ENCODE measurements at places on chromosomes 1 and 21.

DNA sequence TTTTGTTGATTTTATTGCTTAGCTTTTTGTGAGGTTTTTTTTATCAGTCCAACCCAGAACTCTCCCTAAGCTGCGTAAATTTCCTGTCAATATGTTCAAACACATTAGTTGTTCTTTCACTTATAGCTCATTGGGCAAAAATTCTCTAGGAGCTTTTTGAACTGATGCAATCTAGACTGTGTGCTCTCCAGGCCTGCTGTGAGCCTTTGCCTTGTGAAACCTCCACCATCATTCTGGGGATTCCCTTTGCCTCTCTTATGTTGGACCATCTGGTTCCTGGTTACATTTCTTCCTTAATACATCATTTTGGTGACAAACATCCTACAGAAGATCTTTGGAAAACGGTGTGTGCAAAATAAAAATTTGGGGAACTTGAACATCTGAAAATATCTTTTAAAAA, 247.2 kb downstream of the LRRC7 start:
- no peak for DNase-seq

GRCh38 chr1:193479187-193479586, 292.8 kb upstream of the B3GALT2 start:
- peak; percentile 28 for DNase-seq

DNA sequence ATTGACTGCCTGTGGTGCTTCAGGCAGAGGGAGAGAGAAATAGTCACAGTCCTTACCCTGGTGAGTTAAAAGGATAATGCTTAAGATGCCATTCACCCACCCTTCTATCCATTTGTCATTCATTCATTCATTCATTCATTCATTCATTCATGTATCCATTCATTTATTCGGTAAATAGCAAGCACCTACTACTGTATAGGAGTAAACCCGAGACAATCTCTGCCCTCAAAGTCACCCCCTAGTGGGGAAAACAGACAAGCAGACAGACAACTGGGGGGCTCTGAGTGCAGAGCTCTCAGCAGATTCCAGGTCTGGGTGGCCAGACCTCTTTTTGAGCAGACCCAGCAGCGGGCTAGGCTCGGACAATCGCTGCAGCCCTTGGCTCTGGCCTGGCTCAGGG, 14.1 kb upstream of the ACTL8 start:
- no peak for DNase-seq

GRCh38 chr1:43978264-43978550, 803 bp upstream of the B4GALT2 start:
- DNase-seq: no peak

- DNase-seq: no peak
Measured at GRCh38 chr1:234169161-234169849, 204.0 kb upstream of the COA6 start.

DNA sequence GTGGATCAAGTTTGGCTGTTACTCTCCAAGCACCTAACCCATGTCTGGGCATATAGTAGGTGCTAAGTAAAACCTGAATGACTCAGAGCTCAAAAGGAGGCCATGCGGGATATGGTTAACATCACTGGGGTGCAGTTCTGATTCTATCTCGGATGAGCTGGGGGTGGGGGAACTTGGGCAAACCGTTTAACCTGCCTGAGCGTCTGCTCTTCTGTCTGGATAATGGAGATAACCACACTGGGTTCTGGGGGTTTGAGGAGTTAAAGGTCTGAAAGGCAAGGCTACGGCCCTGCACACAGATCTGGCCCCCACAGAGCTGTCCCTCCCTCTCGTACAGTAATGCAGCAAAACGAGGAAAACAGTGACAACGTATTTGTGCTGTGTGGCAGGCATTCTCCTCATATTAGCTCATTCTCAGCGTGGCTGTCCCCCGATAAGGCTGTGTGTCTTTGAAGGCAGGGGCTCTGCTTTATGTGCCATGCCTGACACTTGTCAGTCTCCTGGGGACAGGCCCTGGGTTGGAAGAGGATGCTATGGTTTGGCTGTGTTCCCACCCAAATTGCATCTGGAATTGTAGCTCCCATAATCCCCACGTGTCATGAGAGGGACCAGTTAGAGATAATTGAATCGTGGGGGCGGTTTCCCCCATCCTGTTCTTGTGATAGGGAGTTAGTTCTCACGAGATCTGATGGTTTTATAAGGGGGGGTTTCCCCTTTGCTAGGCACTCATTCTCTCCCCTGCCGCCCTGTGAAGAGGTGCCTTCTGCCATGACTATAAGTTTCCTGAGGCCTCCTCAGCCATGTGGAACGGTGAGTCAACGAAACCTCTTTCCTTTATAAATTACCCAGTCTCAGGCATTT, 6.8 kb upstream of the ALDH4A1 start:
- no peak for DNase-seq

DNA sequence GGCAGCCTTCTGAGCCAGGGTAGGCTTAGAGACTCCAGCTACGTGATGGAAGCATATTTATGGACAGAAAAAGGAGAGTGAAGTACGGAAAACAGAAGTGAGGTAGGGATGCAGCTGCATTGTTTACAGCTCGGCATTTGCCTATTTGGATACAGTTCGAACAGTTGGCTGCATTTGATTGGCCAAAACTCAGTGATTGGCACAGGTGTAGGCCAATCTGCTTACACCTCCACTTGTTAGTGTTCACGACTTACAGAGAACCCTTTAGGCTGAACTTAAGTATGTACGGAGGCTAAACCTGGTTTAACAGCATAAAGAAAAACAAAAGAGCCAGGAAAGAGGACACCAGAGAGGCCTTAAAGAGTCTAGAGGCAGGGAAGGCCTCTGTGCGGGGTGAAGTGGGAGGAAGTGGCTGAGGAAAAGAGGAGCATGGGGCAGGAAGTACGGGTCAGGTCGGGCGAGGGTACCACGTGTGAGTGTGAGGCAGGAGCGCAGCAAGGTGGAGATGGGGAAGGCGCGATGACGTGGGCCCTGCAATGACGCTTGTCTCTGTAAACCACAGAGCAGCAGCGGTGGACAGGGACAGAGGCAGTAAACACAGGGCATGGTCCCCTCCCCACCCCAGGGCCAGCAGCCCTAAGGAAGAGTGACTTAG, 32.0 kb downstream of the RSPH1 start:
- peak; percentile 53 for DNase-seq

- no peak for DNase-seq
Measured at GRCh38 chr1:52603630-52604029, 1.5 kb downstream of the GPX7 start.

DNA sequence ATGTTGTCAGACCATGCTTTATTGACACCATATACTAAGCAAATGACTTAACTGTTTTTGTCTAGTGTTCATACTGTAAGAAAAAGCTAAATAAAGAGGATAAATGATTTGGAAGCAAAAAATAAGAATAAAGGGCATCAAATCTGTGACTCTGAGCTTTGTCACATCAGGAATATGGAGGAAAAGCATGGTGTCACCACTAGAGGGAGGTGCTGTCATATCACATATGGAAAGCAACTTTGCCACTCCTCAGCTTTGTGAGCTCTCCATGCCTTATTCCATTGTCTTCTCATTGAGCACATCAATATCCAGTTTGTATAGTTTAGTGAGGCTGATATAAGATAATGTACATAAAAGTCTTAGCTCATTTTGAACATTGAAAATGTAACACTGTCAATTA, 20.8 kb upstream of the GBP1 start:
- DNase-seq: no peak

- DNase-seq: no peak
Measured at GRCh38 chr1:8062861-8063260, 36.8 kb upstream of the ERRFI1 start.

DNA sequence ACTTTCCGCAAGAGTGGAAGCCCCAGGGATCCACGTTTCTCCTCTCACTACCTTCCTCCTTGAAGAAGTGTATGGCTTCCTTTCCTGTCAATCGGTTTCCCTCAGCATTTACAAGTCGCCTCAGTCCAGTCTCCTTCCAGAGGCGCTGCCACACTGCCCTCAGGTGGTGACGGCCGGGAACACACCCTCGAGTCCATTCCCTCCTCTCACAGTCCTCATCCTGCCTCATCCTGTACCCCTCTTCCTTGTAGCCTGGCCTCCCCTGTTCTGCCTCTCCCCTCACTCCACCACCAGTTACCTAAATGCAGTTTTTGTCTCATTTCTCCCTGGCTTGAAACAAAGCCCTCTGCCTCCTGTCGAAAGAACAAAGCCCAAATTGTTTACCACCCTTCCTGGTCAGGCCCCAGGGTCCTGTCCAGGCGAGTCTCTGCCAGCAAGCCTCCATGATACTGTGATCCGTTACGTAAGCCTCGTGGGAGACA, 23.2 kb upstream of the LSM10 start:
- peak; percentile 74 for DNase-seq

DNA sequence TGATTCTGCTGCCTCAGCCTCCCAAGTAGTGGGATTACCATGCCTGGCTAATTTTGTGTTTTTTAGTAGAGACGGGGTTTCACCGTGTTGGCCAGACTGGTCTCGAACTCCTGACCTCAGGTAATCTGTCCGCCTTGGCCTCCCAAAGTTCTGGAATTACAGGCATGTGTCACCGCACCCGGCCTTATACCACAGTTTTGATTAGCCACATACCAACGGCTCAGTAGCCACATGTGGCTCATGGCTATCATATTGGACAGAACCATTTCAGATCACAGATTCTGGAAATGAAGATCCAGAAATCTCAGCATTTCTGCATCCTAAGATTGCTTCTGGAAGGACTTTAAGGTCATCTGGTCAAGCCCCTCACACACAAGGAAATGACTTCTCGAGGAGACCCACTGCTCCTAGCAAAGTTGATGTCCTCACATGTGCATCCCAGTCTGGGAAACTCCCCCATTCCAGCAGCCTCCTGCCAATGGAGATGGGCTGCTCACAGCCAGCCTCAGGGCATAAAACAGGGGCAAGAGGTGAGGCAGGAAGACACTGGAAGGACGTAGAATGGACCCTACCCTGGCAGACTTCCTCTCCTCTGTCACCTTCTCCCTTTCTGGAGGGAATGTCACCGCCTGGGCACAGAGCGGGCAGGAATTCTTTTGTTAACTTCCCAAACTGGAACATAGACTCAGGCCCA, 17.5 kb upstream of the CITED4 start:
- no peak for DNase-seq

DNA sequence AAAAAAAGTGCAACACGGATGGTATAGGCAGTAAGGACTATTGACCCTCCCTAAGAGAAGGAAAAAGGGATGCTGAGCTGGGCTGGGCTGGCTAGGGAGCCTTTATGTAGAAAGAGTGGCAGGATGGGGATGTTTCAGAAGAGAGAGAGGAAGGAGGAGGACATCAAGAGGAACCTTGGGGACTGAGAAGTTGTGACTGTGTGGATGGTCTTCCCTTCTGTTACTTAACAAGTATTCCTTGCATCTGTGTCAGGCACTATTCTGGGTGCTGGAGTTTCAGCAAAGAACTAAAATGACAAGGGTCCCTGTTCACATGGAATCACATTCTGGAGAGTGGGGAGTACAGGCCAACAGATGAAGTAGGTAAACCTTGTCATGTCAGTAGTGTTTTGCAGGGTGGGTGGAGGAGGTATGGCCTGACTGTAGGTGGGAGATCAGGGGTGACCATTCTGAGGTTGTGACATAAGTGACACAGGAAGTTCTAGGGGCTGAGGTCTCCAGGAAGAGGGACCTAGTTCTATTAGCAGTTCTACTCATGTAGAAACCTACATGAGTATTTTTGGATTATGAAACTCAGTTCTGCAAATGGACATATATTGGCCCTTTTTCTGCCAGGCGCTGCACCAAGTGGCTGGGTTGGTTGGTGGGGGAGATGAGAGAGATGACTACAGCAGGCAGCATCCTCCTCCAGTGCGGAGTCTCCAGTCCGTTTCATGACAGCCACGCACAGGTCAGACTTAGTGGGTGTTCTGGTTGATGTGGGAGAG, 53.8 kb downstream of the PRDM2 start:
- DNase-seq: no peak

DNA sequence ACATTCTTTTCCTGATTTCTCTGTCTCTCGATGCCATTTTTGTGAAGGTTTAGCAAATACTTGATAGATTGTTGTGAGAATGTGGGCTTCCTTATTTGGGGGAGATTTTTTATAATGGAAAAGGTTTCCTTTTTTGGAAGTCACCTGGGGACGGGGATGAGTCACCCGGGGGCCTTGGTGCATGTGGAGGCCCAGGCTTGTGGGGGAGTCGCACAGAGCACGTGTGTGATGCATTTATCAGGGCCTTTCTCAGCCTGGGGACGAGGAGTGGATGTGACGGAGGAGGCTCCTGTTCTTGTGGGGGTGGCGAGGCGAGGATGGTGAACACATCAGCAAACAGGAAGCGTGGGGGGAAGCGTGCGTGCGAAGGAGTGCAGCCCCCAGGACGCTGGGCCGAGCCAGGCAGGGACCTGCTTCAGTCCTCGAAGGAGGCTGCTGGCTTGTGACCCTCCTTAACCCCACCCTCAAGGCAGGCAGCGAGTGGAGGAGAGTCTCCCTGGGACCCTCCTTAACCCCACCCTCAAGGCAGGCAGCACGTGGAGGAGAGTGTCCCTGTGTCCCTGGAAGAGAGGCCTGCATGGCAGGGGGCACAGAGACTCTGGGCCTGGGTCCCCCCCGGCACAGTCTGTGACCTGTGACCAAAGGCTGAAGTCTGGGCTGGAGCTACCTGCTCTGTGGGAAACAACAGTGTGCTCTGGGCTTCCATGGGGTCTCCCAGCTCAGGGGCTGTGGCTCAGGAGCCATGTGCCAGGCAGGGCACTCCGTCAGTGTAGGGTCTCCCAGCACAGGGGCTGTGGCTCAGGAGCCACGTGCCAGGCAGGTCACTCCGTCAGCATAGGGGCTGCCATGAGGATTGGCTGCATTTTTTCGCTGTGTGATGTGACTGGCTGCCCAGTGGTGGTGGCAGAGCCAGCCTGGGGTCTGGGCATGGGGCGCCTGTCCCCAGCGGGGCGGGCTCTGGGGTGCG, 57.2 kb downstream of the AGPAT3 start:
- peak; percentile 77 for DNase-seq

GRCh38 chr1:98813738-98814309, 152.3 kb downstream of the SNX7 start:
- DNase-seq: no peak

GRCh38 chr1:30345491-30346130, 377.8 kb downstream of the MATN1 start:
- DNase-seq: no peak

GRCh38 chr1:205536759-205537361, 32.4 kb downstream of the CDK18 start:
- DNase-seq: no peak

DNA sequence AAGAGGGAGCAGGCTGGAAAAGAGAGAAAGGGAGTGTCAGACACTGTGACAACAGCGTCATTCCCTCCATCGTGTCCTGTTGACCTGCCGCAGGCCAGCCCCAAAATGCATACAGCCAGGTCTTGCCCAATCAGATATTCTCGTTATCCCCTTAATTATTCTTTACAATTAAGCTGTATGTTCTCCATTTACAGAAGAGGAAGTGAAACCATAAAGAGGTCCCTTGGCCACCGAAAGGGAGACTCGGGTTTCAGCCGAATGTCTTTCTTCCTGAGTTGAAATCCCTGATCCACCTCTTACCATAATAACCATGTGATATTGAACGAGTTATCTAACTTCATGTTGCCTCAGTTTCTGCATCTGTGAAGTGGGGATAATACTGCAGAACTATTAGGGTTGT, 70.5 kb downstream of the IGSF21 start:
- DNase-seq: no peak

- no peak for DNase-seq
Measured at GRCh38 chr1:223651291-223651991, 14.1 kb downstream of the CAPN8 start.

- DNase-seq: no peak
Measured at GRCh38 chr1:95176861-95177260, 57.1 kb upstream of the RWDD3 start.
